ENCODE measurements at places on chromosomes 5 and 9.

GRCh38 chr9:124358631-124359030 is 56.6 kb downstream of the PSMB7 start:
- no peak for DNase-seq

- DNase-seq, result no peak
These were observed 26.2 kb downstream of the OSMR start for GRCh38 chr5:38871790-38872551.

DNA sequence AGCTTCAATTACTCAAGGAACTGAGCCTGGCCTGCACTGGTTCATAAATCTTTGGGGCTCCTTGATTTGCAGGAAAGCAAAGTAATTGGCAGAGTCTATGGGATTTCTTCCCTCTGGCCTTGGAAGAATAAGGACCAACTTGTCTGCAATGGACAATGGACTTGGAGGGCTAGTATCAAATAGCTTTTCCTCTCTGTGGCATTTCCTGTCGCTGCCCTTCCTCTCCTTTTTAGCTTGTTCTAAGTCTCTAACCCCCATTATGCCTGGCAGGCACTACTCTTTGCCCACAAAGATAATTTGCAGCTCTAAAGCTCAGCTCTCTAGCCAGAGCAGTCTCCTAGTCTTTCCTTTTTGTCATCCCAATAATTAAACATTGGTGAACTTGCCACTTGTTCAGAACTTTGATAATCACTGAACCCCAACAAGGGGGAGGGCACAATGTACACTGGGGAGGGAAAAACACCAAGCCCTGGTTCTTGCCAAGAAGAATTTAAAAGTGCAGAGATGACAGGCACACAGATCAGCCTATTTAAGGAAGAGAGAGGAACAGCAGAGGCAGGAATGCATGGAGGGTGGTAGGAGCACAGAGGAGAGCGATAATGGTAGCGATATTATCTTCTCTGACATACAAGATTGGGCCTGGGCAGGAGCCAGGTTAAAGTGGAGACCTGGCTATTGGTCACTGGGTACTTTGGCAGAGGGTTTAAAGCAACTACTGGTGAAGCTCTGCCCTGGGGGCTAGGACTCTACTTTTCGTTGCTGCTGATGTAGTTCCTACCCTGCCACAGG is 38.5 kb downstream of the FAM219A start:
- no peak for DNase-seq

DNA sequence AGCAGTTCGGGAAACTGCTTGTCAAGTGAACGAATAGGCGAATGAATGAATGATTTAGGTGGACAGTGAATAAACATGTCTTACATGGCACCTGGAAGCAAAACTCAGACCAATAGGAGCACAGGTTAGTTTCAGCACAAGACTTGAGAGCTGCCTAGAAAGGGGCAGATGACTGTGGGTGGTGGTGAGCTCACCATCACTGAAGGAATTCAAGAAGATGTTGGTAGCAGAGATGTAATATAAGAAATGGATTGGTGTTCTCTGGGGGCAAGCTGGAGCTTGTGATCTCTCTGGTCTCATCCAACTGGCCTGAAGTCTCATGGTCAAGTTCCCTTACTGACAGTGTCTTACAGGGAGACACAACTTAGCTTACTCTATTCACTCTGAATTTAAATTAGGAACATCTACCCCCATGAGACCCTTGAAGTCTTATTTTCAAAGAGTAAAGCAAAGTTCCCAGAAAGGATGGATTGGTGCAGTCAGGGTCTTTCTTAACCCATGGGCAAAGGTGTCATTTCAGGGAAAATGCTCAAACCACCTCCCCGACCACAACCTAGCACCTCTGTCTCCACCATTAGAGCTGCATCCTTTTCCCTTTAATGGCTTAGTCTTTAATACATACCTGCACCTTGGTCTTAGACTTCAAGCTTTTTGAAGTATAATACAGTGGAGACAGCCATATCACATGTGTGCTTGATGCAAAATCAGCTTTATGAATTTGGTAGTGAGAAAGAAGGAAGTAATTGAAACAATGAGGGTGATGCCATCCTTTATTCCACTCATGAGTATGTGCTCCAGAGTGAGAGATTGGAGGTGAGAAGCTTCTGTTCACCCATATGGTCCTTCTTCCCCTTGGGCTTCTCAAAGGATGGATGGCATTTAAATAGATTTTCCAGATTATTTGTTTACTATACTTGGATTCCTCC is 5.1 kb downstream of the LCP2 start:
- DNase-seq, result no peak

DNA sequence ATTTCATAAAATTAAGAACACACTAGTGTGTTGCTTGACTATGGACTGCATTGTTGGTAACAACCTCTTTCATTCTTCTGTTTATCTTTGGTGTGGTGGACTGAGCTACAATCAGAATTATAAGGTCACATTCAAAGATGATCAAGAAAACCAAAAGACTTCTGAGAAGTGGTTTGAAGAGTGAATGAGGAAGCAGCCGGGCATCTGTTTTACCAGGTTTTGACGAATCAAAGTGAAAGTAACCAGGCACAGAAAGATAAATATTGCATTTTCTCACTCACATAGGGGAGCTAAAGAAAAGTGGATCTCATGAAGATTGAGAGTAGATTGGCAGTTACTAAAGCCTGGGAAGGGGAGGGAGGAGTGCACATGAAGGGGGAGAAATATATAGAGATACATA is 589.1 kb downstream of the ZNF608 start:
- DNase-seq, result no peak

DNA sequence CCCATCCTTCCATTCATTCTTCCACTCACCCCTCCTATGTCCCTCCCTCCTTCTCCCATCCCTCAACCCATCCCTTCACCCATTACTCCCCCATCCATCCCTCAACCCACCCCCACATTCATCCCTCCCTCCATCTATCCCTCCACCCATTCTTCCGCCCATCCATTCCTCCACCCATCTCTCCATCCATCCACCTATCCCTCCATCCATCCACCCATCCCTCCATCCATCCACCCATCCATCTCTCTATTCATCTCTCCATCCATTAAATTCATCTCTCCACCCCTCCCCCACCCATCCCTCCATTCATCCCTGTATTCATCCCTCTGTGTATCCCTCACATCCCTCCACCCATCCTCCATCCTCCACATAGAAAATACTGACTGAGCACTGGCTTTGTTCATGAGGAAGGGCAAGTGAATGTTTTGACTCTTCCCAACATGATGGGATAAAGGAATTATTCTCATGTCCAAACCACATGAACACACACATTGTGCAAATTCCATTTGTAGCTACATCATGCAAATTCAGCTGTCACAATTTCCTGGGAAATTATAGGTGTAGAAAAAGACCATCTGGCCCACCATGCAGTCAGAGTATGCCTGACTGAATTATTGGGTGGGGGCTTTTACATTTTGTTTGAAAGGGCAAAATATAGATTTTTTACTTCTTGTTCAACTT is 6.9 kb upstream of the VAV2 start:
- DNase-seq, result no peak

GRCh38 chr9:87611776-87612175 is 114.1 kb downstream of the DAPK1 start:
- no peak for DNase-seq

GRCh38 chr5:115132465-115132864 is 37.2 kb downstream of the TRIM36 start:
- no peak for DNase-seq

GRCh38 chr9:79796411-79796810 is 224.6 kb downstream of the TLE4 start:
- no peak for DNase-seq

DNA sequence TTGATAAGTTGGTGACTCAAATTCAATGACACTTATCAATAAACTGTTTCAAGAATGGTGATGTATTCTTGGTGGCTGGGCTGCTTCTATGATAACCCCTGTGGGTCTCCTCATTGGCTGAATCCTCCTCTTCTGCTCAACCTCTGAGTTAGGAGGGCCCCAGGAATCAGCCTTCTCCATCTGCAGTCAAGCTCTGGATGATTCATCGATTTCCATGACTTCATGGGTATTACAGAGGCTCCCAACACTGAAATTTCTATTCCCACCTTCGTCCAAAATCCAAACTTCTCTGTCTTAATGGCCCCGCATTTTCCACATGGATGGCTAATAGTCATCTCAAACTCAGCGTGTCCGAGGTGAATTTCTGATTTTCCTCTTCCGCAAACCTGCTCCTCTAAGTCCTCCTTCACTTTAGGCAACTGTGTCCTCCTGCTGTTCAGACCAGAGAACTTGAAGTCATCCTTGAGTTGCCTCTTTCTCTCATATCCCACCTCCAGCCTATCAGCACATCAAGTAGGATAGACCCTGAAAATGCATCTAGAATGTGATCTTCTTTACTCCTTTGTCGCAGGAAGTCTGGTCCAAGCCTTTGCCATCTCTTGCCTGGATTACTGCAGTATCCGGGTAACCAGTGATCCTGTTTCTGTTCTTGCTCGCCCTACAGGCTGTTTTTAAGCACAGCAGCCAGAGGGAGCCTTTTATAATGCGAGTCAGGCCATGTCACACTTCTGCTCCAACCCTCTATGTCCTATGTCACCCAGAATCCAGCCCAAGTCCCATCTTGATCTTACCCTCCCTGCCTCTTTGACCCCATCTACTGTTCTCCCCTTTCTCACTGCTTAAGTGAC is 41.4 kb upstream of the IL7R start:
- DNase-seq, result no peak

DNA sequence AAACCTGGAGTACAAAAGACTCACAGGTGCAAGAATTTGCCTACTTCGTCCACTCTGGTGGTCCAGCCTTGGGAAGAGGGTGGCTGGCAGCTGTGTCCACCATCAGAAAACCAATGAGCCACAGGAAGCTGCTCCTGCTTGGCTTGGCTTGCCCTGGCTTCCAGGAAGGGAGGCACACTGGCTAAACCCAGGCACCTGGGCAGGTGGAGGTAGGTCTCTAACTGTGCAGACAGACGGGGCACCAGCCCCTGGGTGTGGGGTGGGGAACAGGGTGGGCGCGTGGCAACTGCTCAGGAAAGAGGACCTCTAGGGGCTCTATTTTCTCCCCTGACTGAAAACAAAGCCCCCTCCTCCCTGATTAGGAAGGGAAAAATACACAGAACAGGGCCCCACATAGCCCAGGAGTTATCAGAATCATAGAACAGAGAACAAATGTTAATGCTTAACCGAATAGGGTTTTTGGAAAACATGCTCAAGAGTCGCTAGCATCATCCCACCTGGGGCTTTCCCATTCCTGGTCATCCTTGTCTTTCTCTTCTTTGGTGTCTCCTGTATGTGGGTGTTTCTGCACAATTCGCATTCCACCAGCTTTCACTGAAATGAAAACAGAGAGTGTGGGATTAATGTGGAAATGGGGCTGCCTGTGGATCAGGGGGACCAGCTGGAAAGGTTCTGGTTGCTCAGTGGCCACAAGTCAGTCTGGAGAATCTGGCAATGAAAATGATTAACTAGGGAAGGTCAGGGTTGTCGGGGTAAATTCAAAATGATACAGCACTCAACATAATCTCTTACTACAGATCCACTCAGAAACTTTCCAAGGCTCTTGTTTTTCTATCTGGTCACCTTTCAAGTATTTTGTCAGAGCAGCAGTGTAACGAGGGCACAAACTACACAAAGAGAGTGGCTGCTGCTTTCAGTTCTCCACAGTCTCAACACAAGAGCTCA is 13.1 kb downstream of the DAP start:
- no peak for DNase-seq

- no peak for DNase-seq
These were observed 5.7 kb downstream of the CCNJL start for GRCh38 chr5:160306696-160307095.

GRCh38 chr5:126004636-126005035 is 418.6 kb upstream of the GRAMD2B start:
- no peak for DNase-seq

- no peak for DNase-seq
These were observed 8.8 kb upstream of the OMD start for GRCh38 chr9:92432972-92433548.

DNA sequence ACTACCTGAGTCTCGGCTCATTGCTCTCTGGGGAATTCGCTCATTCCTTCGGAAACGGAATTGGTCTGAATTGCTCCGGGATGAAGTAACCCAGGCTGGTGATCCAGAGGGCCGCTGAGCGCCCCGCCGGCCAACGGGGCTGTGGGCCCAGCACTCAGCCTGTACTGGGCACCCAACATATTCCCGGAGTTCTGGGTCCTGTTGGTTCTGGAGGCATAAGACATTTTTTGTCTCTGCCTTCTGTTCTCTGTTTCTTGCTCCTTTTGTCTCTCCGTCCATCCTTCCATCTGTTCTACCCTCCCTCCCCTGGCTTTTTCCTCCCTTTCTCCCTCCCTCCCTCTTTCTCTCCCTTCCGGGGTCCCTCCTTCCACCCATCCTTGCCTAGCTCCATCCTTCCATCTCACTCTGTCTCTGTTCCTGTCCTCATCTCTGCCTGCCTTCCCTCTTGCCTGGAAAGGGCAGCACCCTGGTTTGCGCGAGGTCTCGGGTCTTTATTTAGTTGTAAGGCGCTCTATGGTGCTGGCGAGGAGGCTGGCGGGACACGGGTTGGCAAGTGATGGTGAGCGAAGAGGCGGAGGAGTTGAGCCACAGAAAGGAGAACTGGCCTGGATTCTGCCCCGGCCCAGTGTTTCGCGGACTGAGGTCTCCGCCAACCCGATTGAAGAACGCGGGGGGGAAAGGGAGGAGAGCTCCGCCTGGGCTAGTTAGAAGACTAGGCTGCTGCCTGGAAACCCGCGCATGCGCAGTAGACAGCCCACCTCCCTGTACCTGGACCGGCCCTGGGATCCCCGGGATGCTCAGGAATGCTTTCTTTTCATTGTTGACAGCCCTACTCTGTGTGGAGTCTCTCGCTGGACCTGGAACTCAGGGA is 1468.0 kb downstream of the FOXD4L5 start:
- DNase-seq, result no peak

DNA sequence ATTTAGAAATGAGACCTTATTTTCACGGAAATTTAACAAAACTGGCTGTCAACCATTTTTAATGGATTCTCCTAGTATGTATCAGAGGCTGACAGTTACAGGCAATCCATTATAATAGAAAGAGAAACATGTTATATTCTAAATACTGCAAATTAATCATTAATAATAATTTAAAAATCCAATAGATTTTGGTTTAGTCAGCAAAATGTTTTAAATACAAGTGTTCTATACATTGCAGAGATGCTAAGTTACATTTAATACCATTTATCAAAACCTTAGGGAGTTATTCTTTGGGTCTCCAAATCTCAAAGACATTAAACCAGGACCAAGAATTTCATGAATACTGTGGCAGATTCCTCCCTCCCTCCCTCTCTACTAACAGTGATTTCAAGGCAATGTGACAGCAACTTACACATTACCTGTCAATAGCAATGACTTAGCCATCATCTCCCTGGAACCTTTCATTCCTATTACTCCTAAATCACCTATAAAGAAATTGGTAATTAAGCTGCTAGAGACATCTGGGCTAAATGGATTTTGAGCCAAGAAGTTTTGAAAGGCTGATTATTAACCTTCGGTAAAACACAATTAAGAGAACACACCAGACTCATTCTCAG is 768.5 kb upstream of the DMAC1 start:
- no peak for DNase-seq

DNA sequence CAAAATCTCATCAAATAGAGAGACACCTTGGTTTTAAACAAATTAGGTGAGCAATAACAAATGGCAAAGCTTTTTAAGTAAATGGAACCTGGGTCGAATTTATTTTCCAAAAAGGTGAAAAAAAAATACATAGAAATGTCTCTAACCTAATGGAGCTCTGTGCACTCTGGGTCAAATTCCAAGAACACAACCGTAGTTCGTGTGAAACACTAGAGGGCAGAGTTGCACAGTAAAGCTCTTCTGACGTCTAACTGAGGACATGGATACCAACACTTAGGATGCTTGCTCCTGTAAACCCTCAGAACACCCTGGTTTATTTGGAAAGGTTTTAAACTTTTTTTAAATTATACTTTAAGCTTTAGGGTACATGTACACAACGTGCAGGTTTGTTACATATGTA is 18.9 kb downstream of the MARCHF11 start:
- DNase-seq, result no peak

Data from hypothalamus (tissue), 51 donors.